ENCODE measurements at places on chromosomes 2 and 18. TPM values are rescaled to one million over a fixed set of nuclear protein-coding genes. Genes with fewer than 3 reads are reported as not detected.

DNA sequence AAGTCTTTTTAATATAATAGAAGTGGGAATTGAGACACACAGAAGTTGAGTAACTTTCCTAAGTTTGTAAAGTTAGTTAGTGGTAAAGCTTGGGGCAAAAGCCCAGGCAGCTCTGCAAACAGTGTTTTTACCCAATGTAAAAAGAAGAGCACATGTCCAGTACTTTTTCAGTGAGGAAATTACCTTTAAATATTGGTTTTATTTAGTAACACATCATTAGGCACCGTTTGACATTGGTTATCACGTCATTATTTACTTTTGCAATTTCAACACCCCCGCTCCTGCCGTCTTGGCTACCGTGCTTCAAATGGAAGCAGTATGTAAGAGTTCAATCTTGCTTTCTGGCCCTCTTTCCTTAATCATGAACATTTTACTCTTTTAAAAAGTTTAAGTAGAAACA is 807.9 kb downstream of the EPHA4 start:
- no peak for DNase-seq

DNA sequence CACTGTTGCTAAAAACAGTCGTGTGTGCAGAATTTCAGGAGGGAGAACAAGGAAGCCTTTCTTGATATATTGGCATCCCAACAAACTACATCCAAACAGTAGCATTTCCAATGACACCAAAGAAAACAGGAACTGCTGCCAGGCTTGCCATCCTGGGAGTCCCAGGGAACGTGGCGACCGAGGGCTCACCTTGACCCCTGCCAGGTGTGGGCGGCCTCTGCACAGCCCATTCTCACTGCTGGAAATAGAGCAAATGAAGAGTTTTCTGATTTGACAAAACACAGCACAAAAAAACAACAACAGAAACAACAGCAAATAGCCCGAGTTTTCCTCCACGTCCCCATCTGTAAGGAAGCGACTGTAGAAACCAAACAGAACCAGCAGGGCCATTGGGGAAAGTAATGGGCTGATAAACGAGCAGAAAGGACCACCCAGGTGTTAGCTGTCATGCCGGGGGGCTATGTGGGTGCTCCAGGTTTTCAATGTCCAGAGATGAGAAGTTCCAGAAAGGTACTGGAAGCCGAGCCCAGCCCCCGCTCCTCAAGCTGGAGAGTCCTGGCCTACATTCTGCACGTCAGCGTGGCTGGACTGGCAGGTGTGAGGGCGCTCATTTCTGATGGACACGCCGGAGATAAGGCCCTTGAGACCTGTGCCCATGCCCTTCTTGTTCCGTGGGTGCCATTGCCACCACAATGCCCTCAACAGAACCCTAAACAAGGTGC is 80.8 kb downstream of the TWIST2 start:
- DNase-seq: no peak

GRCh38 chr2:186599186-186599778 is 9.4 kb downstream of the ITGAV start:
- DNase-seq: no peak

GRCh38 chr2:228503731-228504130 is 322.2 kb upstream of the SPHKAP start:
- DNase-seq: no peak

DNA sequence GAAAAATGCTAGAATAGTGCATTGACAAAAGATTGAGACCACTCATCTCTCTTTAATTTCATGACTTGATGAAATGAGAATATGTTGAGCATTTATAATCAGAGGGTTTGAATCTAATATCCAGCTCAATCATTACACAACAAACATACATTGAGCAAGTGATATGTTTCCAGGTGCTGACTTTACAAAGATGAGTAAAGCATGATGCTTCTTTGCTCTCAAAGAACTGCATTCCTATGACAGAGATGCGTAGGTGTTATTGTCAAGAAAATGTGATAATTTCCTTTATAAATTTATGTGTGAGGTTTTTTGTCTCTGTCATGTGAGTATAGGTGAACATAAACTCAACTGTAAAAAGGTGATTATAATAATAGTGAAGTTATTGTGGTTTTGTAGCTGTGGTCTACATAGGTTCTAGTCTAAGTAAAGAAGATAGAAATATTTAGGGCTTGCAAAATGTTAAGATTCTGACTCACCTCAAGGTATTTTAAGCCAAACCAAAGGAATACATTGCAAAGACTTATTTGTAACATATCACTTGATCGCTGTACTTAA is 389.8 kb downstream of the GALNT13 start:
- no peak for DNase-seq

- no peak for DNase-seq
Observed at GRCh38 chr2:107502539-107502938, 324.2 kb upstream of the RGPD4 start.

DNA sequence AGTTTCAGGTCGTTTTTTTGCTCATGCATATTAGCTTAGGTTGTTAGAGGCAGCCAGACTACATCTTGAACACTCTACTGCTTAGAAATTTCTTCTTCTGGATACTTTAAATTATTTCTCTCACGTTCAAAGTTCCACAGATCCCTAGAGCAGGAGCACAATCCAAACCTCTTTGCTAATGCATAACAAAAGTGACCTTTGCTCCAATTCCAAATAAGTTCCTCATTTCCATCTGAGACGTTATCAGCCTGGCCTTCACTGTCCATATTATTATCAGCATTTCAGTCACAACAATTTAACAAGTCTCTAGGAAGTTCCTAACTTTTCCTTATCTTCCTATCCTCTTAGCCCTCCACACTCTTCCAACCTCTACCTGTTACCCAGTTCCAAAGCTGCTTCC is 50.4 kb upstream of the ERMN start:
- no peak for DNase-seq

DNA sequence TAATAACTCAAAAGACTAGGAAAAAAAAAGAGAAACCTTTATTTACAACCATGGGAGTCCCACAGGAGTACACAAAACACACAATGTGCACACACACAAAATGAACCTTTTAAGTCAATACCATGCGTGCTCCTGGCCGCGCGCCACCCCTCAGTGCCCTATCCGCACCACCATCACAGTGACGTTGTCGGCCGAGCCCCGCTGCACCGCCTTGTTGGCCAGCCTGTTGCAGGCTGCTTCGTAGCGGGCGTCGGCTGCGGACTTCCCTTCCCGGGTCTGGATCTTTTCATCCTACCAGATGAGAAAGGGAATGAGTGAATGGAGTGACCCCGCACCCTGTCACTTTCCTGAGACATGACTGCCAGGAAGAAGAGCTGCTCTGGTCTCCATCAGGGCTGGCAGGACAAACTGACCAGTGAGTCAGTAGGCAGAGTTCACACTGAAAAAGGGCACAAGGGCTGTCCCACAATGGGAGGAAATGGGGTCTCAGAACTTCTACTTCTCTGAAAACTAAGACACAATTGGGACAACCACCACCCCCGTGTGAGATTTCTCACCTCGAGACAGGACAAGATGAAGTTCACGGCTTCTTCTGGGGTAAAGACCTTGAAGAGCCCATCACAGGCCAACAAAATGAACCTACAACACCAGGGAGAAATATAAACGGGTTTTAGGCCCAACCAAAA is 11.8 kb downstream of the ERFE start:
- DNase-seq: no peak

DNA sequence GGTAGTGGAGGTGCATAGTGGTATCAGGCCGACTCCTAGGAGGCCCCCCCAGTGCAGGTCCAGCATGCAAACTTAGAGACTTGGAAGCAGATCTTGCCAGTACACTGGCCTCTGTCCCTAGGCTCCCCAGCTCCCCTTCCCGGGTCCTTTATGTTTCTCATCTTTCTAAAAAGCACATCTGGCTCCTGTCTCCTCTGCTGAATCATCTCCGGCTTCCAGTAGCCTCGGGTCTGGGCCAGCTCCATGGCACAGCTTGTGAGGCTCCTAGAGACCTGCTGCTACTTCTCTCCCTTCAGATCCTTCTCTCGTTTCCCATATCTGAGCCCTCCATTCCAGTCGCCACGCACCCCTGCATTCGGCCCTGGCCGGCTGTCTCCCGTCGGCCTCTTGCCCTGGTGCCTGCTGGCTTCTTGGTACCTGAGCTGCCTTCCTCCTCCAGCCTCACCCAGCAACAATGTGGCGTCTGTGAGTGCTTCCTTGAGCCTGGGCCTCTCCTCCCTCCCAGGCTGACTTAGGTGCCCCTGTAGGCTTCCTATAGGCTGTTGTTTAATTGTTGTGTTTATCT is 6.6 kb downstream of the TRAF3IP1 start:
- DNase-seq: no peak

DNA sequence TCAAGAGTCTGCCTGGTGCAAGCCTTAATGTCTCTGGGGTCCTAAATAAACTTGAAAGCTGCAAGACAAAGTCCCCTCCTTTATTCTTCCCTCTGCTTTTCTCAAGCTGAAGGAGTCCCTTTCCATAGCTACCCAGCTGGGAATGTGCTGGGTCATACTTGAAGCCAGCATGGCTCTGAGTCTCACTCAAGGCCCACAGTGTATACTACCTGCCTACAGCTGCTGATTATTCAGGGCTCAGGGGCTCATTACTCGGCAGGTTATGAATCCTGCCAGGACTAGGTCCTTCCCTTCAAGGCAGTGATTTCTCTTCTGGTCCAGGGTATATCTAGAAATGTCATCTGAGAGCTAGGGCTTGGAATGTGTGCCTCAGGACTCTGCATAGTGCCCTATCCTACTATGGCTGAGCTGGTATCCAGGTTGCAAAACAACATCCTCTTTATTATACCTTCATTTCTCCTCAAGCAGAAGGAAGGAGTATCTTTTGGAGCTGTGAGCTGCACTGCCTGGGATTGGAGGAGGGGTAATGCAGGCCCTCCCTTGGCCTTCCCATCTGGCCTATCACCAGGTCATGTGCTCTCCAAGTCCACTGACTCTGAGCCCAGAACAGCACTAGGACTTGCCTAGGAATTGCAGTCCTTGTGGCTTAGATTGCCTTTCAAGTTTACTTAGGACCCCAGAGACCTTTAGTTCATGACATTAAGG is 22.3 kb downstream of the IL1RN start:
- no peak for DNase-seq

DNA sequence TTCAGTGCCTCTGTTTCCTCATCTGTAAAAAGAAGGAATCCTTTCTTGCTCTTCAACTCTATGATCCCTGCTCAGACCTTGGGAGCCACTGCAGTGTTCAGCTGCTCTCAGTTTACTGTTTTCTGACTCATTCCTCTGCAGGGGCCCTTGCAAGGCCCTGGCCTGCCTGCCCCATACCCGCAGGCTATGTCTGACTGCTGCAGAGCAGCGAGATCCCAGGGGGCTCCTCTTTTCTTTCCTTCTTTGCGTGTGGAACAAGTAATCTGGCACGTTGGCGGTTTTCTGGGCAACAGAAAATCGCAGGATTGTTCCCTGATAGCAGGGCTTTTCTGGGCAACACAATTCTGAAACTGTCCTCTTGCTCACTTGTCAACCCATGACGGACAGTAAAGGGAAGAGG is 376.0 kb downstream of the DCC start:
- DNase-seq: peak; percentile 16

- no peak for DNase-seq
Observed at GRCh38 chr18:43830947-43831346, 553.7 kb upstream of the SYT4 start.

DNA sequence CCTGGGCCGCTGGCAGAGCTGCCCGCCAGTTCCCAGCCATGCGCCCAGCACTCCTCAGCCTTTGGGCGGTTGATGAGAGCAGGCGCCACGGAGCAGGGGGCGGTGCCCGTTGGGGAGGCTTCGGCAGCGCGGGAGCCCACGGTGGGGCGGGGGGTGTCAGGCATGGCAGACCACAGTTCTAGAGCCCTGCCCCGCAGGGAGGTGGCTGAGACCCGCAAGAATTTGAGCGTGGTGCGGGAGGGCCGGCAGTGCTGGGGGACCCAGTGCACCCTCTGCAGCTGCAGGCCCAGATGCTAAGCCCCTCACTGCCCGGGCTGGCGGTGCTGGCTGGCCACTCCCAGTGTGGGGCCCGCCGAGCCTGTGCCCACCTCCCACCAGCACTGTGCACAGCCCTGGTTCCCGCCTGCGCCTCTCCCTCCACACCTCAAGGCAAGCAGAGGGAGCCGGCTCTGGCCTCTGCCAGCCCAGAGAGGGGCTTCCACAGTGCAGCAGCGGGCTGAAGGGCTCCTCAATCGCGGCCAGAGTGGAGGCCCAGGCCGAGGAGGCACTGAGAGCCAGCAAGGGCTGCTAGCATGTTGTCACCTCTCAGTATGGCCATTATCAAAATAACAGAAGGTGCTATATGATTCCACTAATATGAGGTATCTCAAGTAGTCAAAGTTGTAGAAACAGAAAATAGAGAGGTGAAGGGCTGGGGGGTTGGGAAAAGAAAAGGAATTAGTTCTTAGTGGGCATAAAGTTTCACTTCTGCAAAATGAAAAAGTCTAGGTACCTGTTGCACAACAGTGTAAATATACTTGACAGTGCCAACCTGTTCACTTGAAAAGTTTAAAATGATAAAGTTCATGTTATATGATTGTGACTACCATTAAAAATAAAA is 72.3 kb downstream of the SH3YL1 start:
- DNase-seq: no peak

The TMEM200C gene
- total RNA-seq: not detected

The ECEL1 gene
- not detected for total RNA-seq

The SKOR2 gene
- not detected for total RNA-seq

The LOXL3 gene
- 16.8 TPM for total RNA-seq

The ZBTB7C gene
- not detected for total RNA-seq

The MTLN gene
- 37.7 TPM for total RNA-seq

The IL36A gene
- not detected for total RNA-seq

The GAD1 gene
- total RNA-seq: 10.9 TPM

The ANKRD29 gene
- 3.9 TPM for total RNA-seq
